ENCODE measurements at places on chromosomes 4 and X. TPM values are rescaled to one million over a fixed set of nuclear protein-coding genes. Genes with fewer than 3 reads are reported as not detected.

The ANOS1 gene
- 1.0 TPM for total RNA-seq

The APELA gene
- 0.88 TPM for total RNA-seq

The PWWP3B gene
- 0.78 TPM for total RNA-seq

The MSANTD1 gene
- 2.6 TPM for total RNA-seq

The TSPAN6 gene
- 25.7 TPM for total RNA-seq

The TGIF2LX gene
- total RNA-seq = not detected

The RPGR gene
- total RNA-seq = 4.6 TPM

The CFAP47 gene
- total RNA-seq = 0.17 TPM

The UGT2B10 gene
- not detected for total RNA-seq

The AFAP1 gene
- 528 TPM for total RNA-seq

The ATOH1 gene
- not detected for total RNA-seq

The NIPAL1 gene
- total RNA-seq = 0.83 TPM

The FANCB gene
- total RNA-seq = 3.4 TPM

The GPR119 gene
- total RNA-seq = not detected

The SH3D19 gene
- 4.9 TPM for total RNA-seq

The HTN1 gene
- not detected for total RNA-seq

The MAGEA11 gene
- total RNA-seq = not detected

The LNX1 gene
- total RNA-seq = 0.10 TPM

The CT45A10 gene
- total RNA-seq = not detected

The SMIM20 gene
- total RNA-seq = 19.6 TPM

The RBMXL3 gene
- not detected for total RNA-seq

The NALF2 gene
- 9.8 TPM for total RNA-seq

The GUCY1A1 gene
- total RNA-seq = not detected

The RIPPLY1 gene
- total RNA-seq = not detected

The ASB12 gene
- total RNA-seq = 0.32 TPM

The RNF175 gene
- 2.1 TPM for total RNA-seq

The TRPC3 gene
- 0.66 TPM for total RNA-seq

The HERC6 gene
- total RNA-seq = 0.22 TPM

The ADAMTS3 gene
- total RNA-seq = 0.10 TPM

The SMIM31 gene
- total RNA-seq = not detected

The AWAT1 gene
- total RNA-seq = not detected

The REELD1 gene
- not detected for total RNA-seq

The PLS3 gene
- 17.8 TPM for total RNA-seq

The FAM236A gene
- not detected for total RNA-seq

The GRSF1 gene
- total RNA-seq = 61.1 TPM

The BEND4 gene
- 2.1 TPM for total RNA-seq

The FGB gene
- total RNA-seq = not detected

The KLKB1 gene
- total RNA-seq = 0.29 TPM

The TCEAL6 gene
- total RNA-seq = not detected

The NPY2R gene
- total RNA-seq = not detected

The ADH1C gene
- total RNA-seq = not detected

The TET2 gene
- total RNA-seq = 37.4 TPM

The CCSER1 gene
- 15.7 TPM for total RNA-seq

Data from glutamatergic neuron (in vitro differentiated cells).